ENCODE measurements at places on chromosomes 3 and 15. TPM values are rescaled to one million over a fixed set of nuclear protein-coding genes. Genes with fewer than 3 reads are reported as not detected.

- no peak for DNase-seq
These were observed 42.3 kb downstream of the DNAH1 start for GRCh38 chr3:52358362-52358940.

WDR93 gene
- not detected for polyA plus RNA-seq

DNA sequence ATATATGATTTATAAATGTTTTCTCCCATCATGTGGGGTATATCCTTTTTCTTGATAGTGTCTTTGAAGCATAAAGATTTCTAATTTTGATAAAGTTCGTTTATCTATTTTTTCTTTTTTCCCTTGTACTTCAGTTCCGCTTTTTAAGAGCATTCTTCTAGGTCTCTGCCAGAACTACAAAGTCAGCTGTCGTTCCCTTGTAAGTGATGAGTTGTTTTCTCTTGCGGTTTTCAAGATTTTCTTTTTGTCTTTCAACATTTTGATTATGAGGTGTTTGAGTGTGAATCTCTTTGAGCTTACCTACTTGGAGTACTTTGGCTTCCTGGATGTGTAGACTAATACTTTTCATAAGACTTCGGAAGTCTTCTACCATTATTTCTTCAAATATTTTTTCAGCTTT is 9.3 kb upstream of the PRICKLE2 start:
- DNase-seq, result no peak

TMEM158 gene
- 16.4 TPM for polyA plus RNA-seq

DNA sequence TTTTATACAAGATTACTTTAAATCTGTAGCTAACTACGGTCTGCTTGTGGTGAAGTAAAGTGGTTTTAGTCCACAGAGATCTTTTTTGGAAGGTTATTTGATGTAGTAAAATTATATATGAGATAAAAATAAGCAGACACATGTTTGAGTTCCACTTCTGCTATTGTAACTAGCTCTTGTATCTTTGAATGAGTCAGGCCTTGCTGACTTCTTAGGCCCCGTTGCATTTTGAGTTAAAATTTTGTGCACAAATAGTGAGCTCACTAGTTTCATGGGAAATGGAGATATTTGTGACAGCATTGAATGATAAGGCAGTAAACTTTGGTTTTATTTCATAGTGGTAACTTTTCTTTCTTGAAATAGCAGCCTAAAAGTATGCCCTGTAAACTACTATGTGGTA is 42.6 kb downstream of the ARIH1 start:
- no peak for DNase-seq

DNA sequence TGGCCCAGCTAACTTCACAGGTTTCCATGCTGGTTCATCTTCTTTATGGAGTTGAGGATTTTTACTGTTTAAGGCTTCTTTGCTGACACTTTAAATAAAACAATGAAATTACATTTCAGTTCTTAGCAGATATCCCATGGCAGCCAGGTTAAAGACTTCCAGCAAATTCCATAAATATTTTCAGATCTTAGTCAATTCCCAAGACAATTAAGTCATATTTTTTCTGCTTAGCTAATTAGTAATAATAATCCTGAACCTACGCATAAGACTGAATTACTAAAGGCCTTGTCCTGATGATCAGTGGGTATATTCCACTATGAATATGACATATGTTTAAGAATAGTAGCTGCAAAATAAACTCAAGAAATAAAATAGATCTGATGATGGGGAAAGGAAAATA is 83.3 kb downstream of the NR2E3 start:
- peak; percentile 1 for DNase-seq

RTP1 gene
- not detected for polyA plus RNA-seq

- DNase-seq, result peak; percentile 94
These were observed 71.8 kb downstream of the TMEM44 start for GRCh38 chr3:194561306-194561974.

DNA sequence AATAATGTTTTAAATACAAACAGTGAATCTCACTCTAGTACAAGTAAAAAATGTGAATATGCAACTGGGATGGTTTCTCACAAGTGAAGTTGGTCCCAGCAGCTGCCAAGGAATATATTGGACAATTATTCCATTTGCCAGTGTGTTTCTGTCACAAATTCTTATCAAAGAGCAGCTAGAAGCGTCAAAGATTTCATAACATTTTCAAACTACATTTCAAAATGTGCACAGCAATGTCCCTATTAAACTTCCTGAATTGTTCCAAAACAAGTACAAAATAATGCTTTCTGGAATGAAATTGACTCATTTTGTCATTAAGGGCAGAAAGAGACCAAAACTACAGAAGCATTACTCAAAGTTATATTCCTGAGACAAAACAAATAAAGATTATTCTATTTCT is 38.3 kb downstream of the GPR176 start:
- no peak for DNase-seq

GRCh38 chr3:186107215-186108105 is 1.4 kb downstream of the ETV5 start:
- DNase-seq, result peak; percentile 68

GRCh38 chr15:101499863-101500713 is 10.6 kb upstream of the PCSK6 start:
- no peak for DNase-seq

GRCh38 chr15:60116456-60117089 is 112.5 kb downstream of the FOXB1 start:
- DNase-seq, result no peak

DNA sequence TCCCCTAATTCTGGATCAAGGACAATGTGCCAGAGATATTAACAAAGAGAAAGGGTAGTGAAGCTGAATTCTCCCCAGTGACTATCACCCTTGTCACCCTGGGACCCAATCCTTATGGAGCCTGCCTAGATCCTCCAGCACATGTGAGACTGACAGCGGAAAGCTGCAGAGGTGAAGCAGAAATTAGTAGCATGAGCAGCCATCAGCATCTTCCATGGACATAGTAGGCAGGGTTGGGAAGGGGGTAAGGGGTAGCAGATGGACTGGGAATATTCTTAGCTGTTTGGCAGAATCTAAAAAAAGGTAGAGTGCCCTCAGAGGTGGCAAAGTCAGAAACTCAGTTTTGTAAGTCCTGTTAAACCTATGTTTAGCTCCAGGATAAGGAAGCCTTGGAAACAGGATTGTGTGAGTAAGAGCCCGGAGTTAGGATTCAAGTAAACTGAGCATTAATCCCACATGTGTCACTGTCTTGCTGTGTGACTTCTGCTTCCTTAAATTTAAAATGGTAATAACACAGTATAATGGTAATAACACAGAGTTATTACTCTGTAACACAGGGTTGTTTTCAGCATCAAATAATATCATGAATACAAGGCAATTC is 14.5 kb downstream of the GOLIM4 start:
- DNase-seq, result peak; percentile 74

SLC9C1 gene
- not detected for polyA plus RNA-seq

GRCh38 chr15:67762610-67763368 is 62.5 kb upstream of the SKOR1 start:
- DNase-seq, result peak; percentile 34

ARGFX gene
- not detected for polyA plus RNA-seq

- no peak for DNase-seq
These were observed 32.4 kb upstream of the PRTG start for GRCh38 chr15:55775316-55775715.

- peak; percentile 7 for DNase-seq
These were observed 13.8 kb downstream of the MEIS2 start for GRCh38 chr15:37086521-37086920.

GRCh38 chr3:176765382-176765900 is 431.8 kb downstream of the TBL1XR1 start:
- peak; percentile 2 for DNase-seq

DNA sequence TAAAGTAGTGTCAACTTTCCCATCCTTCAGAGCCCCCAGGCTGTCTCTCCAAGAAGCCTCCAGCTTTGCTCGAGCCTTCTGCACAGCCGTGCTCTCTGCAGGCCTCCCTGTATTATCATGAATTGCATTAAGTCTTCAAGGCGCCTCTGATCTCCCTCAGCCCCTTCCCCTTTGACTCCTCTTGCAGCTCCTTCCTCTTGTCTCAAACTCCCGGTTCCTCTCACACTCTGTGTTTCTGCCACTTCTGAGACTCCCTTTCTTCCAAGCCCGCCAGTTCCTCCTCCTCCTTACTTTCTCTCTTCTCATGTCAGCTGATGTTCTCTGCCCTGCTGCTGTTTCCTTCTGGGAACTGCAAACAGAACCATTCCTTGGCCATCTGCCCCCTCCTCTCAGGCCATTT is 418.8 kb downstream of the EPHB1 start:
- DNase-seq, result no peak

TMEM266 gene
- 0.06 TPM for polyA plus RNA-seq

GRCh38 chr3:95289295-95289694 is 1226.4 kb downstream of the NSUN3 start:
- peak; percentile 34 for DNase-seq

DNA sequence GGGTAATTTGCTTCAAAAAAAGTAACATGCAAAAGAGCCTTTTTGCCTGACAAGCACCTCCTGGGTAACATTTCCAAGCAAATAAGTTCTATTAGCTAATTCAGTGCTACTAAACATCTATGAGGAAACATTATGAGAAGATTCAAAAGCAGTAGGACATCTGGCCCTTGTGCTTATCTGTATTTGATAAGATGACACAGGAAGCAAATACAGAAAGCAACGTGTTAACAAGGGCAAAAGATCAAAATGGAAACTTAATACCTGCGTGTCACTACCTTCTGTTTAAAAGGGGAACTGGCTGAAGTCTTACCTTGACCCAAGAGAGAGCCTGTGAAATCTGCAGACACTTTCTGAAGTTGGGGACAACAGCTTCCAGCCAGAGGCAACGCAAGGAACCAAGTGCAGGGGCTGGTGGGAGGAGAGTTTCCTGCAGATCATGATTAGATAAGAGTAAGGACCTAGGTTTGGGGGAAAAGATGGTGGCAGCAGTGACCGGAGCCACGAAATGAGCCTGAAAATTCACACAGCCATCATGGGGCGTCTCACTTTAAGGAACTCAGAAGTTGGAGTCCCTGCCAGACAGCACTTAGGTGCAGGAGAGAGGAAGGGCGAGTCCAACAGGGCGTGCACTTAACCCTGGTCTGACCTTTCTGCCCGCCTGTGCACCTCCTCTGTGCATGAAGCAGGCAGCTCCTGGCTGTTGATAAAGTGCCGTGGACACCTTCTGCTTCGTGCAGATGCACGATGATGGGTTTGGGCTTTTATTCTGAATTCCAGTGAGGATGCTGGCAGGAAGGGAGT is 153.6 kb upstream of the BHLHE40 start:
- no peak for DNase-seq

DNA sequence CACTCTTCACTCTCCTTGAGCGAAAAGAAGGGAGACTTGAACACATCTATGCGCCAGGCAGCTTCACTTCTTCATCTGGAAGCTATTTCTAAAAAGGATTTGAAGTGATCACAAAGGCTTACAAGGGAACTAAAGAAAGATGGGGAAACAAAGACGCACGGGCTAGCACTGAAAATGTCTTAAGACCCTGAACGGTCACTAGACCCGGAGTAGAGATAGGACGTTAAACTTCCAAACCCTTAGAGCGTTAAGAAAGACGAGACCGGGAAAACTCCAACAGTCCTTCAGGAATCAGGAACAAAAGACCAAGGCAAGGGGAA is 47.5 kb upstream of the EPHB3 start:
- no peak for DNase-seq

DNA sequence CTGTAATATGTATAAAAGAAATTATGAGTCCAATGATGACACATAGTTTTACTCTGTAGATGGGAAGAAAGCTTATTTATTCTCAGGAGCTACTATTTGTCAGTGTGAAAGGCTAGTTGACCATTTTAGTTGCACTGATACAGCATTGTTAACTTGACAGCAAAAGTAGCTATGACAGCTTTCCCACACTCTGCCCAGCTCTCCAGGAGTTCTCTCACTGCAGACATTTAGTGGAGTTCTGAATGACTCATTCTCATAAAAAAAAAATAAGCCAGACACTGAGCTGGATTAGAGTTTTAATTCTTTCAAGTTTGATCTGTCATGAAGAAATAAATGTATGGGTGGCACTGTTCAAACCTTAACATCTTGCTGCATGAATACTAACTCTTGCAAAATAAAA is 77.2 kb upstream of the CFAP20DC start:
- peak; percentile 83 for DNase-seq

RARB gene
- 0.52 TPM for polyA plus RNA-seq

TMCO5A gene
- not detected for polyA plus RNA-seq

GRCh38 chr15:67373971-67374370 is 119.4 kb downstream of the IQCH start:
- no peak for DNase-seq

- DNase-seq, result no peak
These were observed 11.9 kb upstream of the ARHGEF3 start for GRCh38 chr3:56813653-56813960.

GRCh38 chr15:58506064-58506490 is 74.3 kb downstream of the LIPC start:
- DNase-seq, result no peak

GRCh38 chr3:71125738-71126137 is 457.8 kb downstream of the FOXP1 start:
- no peak for DNase-seq

PLSCR2 gene
- not detected for polyA plus RNA-seq

- DNase-seq, result peak; percentile 48
These were observed 22.8 kb upstream of the SPRED1 start for GRCh38 chr15:38229705-38230310.

- no peak for DNase-seq
These were observed 25.0 kb downstream of the SLC7A14 start for GRCh38 chr3:170560717-170561382.

- DNase-seq, result no peak
These were observed 17.4 kb downstream of the KAT2B start for GRCh38 chr3:20057612-20058180.

DNA sequence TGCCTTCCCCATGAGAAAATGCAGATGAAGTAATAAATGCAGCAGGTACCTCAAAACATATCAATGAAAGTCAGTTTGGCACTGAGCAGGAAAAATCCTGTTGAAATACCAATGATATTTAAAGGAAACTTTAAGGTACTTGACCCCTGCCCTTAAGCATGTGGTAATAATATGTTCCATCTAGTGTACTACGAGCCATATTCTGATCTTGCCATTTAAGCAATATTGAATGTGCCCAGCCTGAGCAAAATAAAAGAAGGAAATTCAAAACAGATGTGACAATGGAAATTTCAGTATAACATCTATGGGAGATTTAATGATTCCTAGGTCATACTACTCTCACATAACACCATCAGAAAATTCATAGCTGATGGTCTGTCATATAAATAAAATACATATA is 191.8 kb upstream of the CGNL1 start:
- DNase-seq, result no peak

DNA sequence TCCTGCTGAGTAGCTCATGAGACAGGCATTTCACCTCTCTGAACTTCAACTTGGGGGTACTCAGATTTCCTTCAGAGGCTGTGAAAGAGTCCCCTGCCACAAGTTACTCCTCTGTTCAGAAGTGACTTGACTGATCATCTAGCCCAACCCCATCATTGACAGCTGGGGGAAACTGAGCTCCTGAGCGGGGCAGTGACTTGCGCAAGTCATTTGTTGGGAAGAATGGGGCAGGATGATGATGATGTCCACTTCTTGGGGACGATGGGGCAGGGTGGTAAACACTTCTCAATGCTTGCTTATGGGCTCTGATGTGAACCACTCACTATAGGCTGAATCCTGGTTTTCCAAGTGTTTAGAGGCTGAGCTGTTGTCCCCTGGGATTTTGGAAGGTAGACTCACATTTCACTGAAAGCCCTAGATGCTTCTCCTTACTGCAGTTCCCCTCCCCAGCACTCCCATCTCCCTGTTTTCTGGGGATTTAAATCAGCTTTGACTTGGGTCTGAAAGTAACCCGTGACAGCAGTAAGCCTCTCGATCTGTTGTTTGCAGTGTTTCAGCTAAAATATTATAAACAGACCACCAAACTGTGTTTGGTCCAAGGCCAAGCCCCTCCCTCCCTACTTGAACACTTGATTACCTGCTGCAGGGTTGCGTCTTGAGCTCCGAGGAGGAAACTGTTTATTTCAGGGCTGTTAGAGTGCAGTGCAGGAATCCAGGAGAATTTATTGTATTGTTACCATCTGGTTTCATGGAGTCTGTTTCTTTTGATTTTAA is 25.1 kb downstream of the SMAD3 start:
- no peak for DNase-seq
